D721Med (cell line): ENCODE measurements at places on chromosomes 4 and X.

- no peak for DNase-seq
These were observed 62.8 kb downstream of the FGF16 start for GRCh38 chrX:77510007-77510406.

GRCh38 chr4:61079976-61080375, 120.2 kb upstream of the ADGRL3 start:
- no peak for DNase-seq

DNA sequence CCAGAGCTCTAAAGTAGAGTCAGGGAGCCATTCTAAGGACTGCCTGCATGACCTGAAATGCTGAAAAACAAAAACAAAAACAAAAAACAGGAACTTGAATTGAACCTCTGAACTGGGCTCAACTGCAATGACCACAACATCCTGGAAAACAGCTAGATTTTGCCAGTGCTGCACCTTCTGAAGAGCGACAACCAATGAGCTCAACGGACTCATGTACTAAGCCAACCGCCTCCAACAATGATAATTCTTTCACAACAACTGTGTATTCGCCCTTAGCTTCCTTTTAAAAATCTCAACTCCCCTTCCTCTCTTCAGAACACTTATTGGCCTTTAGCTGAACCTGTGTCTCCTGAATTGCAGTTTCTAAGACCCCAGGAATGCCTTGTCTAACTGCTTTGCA, 69.8 kb downstream of the HAUS3 start:
- DNase-seq = no peak

- DNase-seq = no peak
These were observed 749.5 kb upstream of the PCDH7 start for GRCh38 chr4:29970626-29971025.

DNA sequence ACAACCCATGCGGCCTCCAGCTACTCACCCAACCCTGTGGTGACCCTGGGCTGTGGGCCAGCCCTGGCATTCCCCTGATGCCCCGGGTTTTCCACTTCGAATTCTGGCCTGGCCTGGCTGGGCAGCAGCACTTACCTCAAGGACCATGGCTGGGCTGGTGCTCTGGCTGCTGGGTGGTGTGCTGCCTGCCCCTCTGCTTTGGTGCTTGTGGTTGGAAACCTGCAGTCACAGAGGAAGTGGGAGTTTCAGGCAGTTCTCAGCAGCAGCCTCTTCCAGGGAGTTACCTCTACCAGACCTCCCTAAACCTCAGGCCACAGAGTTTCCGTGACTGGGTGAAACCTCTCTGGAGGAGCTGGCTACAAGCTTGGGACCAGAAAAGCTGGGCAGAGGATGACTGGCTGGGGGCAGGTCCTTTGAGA, at the start of gene CXCR3:
Gene CXCR3, minus strand, starts transcription at position 209 of the 419 bp plus-strand sequence. Its CDS starts 62 bp downstream, at position 147.
- no peak for DNase-seq
